ENCODE measurements at places on chromosomes 3 and 15.

GRCh38 chr3:186255703-186256331 lies 106.2 kb downstream of the DGKG start:
- no peak for DNase-seq

DNA sequence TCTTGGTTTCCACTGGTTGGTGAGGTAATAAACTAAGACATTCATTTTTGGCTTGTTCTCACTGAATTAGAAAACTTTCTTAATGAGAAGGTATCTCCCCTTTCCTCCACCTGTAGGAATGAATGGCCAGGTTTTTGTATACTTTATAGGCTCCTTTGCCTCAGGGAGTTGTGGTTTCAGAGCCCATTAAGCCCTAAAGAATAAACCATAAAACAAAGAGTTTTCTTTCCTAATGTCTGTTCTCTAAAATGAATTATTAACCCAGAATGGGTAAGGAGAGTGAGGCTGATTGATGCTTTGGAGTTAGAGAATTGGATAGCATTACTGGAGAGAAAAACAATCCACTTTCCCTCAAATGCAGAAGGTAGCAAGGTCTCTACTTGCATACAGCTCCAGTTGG lies 67.6 kb downstream of the TIGIT start:
- DNase-seq = no peak

DNA sequence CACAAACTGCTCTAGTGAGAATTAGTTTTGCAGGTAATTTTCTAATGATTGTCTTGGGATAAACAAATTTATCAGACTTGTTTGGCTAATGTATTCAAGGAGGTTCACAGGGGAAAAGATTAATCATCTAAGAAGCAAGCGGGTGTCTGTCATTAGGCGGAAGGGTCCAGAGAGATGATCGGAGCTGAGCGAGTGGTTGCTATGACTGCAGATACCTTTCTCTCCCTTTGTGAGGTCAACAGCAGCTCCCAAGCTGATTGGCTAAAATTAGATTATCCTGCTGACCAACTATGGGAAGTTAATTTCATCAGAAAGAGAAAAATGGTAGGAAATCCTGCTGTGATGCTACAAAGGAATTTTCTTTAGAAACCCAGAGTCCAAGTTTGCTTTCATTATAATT lies 276.0 kb downstream of the SOX2 start:
- DNase-seq = no peak

GRCh38 chr3:129304146-129304961 lies 25.7 kb downstream of the HMCES start:
- DNase-seq = no peak

DNA sequence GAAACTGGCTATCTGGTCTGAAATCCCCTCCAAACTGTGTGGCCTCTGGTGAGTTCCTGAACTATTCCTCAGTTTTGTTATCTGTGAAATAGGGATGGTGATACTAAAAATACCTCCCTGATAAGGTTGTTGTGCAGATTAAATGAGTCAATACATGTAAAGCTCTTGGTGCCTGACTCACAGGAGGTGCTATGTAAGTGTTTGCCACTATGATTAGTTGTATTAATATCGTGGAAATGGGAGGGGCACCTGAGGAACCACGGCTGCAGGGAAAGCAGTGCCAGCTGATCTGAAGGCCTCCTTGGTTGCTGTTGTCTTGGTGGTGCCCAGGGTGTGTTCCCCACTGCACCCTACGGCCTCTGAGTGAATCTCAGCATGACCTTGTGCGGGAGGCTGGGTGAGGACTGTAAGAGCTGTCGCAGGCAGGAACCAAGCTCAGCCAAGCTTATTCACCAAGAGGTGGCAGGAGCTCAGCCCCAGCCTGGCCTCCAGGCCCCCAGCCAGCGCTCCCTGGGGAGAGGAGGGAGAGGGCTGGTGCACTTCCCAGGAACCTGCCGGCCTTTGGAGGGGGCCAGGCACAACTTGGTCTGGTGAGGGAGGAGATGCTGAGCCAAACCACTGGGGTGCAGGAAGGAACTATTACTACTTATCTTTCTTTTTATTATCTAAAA lies 44.8 kb upstream of the CCDC174 start:
- no peak for DNase-seq

GRCh38 chr3:76991165-76991564 lies 48.7 kb upstream of the ROBO2 start:
- DNase-seq = no peak

DNA sequence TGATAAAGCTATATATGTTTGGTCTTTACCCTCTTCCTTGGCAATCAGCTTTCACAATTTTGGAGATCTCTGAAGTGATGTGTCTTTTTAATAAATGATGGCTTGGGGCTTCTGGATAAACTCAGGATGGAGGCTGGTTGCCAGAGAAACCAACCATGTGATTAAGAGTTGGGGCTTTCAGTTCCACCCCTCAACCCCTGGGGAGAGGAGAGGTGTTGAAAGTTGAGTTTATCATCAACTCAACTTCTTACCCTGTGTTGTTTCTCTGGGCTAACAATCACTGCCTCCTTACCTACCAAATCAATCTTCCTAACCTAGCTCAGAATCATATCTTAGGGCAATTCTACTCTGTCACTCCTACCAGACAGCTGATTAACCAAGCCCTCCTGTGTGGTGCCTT lies 735.8 kb downstream of the ZPLD1 start:
- no peak for DNase-seq

DNA sequence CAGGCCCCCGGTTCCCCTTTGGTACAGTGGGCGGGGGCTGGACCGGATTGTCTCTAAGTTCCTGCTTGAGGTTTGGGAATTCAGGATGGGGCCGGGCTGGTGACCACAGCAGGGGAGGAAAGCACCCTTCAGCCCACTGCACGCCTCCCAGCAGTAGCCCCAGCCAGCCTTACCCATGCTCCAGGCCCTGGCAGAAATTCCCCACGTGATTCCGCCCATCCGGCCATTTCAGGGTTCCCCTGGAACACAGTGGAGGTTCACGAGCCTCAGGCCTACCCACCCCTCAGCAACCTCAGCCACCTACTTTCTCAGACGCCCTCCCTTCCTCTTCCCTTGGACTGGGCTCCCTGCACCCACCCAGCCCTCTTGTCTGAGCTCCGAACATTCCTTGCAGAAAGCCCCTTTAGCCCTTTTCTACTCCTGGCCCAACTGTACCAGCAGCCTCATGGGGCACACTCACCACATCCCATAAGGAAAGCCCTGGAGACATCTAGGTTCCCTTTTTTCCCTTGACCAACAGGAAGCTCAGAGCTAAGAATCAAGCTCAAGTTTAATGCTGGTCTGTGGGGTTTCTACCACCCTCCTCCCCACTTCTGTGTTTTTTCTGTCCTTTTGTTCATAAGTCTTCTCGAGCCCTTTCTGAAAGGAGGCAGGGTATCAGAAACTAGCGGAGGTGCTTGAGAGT lies 11.5 kb downstream of the ALS2CL start:
- DNase-seq = no peak

DNA sequence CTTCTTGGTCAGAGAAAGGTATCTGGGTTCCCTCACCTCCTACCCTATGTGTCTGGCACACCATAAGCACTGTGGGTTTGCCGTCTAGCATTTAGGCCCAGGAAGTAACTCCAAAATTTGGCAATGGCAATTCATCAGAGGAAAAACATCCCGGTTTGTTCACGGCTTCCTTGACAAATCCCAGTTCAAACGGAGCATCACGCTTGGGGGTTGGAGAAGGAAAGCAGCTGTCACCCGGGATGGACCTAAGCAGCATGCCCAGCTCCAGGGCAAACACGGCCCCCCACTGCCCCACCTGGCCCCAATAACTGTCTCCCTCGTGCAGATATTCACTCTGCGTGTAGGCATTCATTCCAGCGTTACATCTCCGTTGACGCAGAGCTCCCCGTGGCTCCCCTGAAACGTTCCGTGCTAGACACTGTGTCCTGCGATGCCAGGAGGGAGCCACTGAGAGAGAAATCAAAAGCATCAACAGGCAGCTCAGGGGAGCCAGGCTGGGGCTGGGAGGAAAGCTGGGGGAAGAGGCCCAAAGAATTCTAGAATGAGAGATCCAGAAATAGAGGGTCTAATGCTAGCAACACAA lies 41.4 kb downstream of the NTRK3 start:
- DNase-seq = no peak

GRCh38 chr3:11757441-11757875 lies 89.2 kb downstream of the TAMM41 start:
- DNase-seq = no peak

DNA sequence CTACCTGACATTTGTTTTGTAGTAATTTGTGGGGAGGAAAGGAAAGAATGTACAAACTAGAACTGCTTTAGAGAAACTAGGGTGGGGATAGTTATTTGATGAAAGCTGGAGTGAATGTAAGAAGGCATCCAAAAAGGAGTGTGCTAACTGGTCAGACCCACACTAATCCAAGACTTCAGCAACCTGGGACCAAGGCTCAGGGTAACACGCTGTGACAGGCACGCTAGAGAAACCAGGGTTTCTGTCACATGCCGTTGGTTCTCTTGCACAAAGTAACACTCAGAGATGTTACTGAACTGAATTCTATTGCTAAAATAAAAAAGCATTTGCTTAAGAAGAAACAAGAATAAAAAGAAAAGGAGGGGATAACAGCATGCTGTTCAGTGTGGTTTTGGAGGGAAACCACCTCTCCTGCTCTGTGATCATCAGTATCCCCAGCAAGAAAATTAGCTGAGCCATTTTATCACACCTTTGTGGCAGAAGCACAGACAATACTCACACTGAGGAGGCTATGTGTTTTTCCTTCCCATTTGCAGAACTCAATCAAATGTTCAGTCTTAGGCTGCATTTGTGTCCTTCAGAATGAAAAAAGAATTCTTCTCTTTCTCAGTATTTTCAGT lies 2.8 kb upstream of the CCDC80 start:
- no peak for DNase-seq

- no peak for DNase-seq
These were observed 194.1 kb upstream of the KBTBD8 start for GRCh38 chr3:66803721-66804695.

DNA sequence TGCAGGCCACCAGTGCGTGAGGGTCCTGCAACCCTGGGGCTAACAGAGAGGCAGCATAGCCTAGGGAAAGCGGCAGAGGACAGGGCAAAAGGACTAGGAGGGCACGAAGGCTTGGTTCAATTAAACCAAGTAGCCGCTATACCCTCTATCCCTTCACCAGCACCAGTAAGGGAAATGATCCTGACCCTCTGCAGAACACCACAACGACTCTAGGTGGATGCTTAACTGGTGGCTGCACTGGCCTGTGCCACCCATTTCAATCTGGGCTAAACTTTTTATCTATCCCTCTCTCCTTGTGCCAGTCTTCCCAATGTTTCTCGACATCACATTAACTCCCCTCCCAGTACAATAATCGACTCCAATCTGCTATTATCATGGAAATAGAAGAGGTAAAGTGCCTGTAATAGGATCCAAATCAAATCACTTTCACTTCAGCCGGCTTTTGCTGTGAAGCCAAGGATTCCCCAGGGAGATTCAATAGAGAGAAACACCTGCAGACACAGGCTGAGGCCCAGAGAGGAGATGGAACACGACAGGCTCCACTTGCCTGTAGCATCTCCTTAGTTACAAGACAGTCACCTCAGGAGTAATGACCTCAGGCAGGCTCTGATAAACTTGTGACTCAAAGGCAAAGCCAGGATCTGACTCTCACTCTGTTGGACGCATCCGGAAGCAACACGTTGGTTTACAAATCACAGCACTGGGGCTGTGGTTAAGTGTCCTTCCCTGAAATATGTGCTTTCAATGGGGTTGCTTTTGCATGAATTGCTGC lies 791.6 kb upstream of the ARRDC4 start:
- DNase-seq = no peak

GRCh38 chr15:100901296-100901695 lies 17.9 kb upstream of the LRRK1 start:
- DNase-seq = no peak

- no peak for DNase-seq
These were observed 72.3 kb downstream of the CLDN11 start for GRCh38 chr3:170490828-170491560.

DNA sequence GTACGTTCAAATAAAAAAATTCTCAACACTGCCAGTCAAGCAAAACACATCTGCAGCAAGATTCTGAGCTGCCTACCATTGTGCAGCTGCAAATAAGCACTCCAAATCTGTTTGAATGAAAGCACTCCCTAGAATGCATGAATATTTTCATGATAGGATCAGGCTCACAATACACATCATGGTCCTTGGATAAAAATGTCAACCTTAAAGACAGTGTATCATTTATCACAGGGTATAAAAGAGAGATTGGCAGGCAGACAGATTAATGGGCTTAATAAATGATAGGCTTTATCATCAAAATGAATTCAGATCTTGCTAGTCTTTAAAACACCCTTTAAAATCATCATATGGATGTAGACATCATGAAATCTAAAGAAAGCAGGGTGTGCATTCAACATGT lies 9.2 kb downstream of the RYR3 start:
- DNase-seq = no peak

GRCh38 chr3:2937592-2937991 lies 172.6 kb downstream of the IL5RA start:
- no peak for DNase-seq

DNA sequence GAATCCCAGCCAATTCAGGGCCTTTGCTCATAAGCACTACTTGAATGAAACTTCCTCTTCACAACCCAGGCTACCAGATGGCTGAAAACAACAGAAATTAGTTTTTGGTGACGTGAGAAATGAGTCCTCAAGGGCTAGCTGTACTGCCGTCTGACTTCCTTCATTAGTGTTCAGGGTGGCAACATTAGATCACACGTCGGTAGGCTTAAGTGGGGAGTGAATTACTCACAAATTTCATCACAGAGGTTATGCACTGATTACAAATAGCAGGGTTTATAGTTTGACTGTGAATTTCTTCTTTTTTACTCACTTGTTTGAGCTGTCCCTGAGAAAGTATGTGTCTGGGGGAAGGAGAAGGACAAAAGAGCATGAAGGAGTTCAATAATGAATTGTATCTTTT lies 397.2 kb downstream of the GAP43 start:
- DNase-seq = no peak

GRCh38 chr3:133663569-133664313 lies 2.0 kb upstream of the TOPBP1 start:
- DNase-seq = peak; percentile 15

DNA sequence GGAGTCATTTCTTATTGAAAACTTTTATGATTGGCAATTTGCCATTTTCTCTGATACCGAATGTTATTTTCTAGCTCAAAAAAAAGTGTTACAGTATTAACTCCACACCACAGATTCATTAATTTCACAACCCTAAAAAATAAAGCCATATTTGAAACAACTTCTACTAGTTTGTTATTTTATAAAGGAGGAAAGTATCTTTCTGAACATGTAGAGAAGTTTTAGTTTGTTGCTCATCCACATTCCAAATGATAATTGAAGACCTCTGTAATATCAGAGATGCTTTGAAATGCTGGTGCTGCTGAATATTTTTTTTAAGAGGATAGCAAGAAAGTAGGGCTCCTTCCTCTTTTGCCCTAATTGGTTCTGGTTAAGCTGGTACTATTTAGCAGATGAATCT lies 1.9 kb downstream of the VGLL3 start:
- no peak for DNase-seq
